ENCODE measurements at places on chromosomes 6 and 20.

GRCh38 chr20:22371843-22372242, 212.5 kb downstream of the FOXA2 start:
- no peak for DNase-seq

DNA sequence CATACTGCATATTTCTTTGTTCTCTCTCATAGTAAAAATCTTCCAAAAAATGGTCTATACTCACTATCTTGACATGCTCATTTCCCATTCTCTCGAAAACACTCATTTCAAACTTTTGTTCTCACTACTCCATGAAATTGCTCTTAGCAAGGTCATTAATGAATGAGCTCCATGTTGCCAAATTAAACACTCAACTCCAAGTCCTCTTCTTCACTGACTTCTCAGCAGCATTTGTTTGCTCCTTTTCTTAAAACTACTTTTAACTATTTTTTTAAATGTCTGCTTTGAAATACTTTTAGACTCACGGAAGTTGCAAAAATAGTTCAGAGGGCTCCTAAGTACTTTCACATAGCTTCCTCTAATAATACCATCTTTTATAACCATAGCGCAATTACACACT, 274.0 kb upstream of the PREP start:
- DNase-seq = no peak

- peak; percentile 64 for DNase-seq
Measured at GRCh38 chr6:19465760-19466159, 371.4 kb upstream of the ID4 start.

- peak; percentile 41 for DNase-seq
Measured at GRCh38 chr6:3457710-3458602, 1.1 kb upstream of the SLC22A23 start.

GRCh38 chr20:37344506-37345338, 1.2 kb upstream of the SRC start:
- no peak for DNase-seq

DNA sequence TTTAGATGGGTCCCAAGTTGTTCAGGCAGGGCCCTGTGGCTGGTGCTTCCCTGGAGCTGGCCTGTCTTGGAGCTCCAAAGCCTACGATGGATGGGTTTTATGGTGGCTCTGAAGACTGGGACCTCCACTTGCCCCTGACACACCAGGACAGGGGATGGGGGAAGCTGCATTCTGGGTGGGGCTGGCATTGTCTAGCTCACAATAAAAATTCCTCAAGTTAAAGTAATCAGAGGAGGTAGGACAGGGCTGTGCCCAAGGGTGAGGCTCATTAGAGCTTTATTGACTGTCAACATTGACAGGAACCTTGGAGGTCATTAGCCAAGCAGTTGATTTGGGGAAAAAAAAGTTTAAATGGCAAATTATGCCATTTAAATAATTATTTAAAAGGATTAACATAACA, 35.7 kb downstream of the TFAP2C start:
- DNase-seq = no peak

GRCh38 chr20:12058216-12058615, 140.5 kb downstream of the BTBD3 start:
- peak; percentile 28 for DNase-seq

- DNase-seq = peak; percentile 67
Measured at GRCh38 chr20:47233333-47234188, 122.9 kb downstream of the ZMYND8 start.
